ENCODE measurements at places on chromosomes 16 and 17.

DNA sequence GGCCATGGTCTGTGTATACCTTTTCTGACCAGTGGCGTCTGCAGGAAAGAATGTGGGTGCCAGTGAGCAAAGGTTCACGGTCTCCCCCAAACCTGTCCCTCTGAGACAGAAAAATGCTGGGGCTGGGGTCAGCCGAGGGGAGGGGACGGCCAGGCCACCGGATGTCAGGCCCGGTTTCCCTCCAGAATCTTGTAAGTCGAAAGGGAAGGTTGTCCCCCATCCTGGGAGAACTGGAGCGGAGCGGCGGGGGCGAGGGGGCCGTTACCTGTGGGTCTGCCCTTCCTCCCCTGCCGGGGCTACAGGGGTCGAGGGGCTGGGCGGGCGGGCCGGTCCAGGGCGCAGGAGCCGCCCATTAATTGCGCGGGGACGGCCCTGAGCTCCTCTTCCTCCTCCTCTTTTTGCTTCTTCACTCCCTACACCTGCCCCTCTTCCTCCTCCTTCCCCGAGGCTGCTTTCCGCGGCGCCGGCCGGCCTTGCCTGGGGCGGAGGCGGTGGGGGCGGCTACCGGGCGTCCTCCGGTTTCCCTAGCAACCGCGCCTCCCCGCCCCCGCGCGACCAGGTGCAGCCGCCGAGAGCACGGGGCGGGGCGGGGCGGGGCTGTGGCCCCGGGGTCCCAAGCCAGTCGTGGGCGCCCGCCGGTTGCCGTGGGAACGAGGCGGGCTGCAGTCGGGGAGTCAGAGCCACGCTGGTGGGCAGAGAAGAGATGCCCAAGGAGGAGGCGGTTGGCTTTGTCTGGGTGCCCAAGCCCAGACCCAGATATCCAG lies at the start of gene MARCHF10:
Gene MARCHF10 (minus strand): TSS at position 503 of the 764 bp plus-strand sequence. CDS start 6,579 bp downstream, outside the sequence.
- DNase-seq: no peak

DNA sequence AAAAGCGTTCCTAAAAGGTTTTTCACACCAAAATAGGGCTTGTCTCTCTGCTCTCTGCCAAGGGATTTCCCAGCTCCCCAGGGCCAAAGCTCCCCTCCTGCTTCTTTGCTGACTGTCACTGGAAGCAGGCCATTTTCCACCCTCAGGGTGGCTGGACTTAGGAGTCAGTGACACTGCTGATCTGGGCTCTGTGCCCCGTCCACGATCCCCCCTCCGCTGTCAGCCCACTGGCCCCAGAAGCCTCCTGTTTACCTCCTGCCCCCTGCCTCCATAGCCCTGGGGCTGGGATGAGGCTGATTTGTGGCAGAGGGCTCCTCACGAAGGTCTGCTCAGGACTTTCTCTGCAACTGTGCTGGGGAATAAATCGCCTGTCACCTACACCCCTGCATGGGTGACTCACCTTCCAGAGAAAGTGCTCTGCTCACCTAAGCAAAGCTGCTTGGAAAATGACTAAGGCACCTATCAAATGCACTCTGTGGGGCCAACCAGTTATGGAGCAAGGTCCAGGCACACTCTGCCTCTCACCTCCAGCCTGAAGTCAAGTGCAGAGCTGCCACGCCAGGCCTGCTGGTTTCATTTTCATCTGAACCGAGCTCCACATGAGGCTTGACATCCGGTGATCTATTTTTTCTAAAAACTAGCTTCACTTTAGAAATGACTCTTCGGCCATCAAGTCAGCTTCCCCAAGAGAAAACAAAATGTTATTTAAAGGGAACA lies 4.9 kb downstream of the MAP3K14 start:
- peak; percentile 53 for DNase-seq

- no peak for DNase-seq
Observed at GRCh38 chr17:76540381-76541300, 797 bp downstream of the PRCD start.

- DNase-seq: no peak
Observed at GRCh38 chr16:79982361-79982760, 381.8 kb upstream of the MAF start.
